ENCODE measurements at places on chromosomes 3 and 15.

GRCh38 chr3:140273542-140274195, 338.7 kb downstream of the CLSTN2 start:
- no peaks in the 10 kb centered on the region for H3K36me3 ChIP-seq
- no peak for DNase-seq
- no peak overlapping the region for H3K27ac ChIP-seq

DNA sequence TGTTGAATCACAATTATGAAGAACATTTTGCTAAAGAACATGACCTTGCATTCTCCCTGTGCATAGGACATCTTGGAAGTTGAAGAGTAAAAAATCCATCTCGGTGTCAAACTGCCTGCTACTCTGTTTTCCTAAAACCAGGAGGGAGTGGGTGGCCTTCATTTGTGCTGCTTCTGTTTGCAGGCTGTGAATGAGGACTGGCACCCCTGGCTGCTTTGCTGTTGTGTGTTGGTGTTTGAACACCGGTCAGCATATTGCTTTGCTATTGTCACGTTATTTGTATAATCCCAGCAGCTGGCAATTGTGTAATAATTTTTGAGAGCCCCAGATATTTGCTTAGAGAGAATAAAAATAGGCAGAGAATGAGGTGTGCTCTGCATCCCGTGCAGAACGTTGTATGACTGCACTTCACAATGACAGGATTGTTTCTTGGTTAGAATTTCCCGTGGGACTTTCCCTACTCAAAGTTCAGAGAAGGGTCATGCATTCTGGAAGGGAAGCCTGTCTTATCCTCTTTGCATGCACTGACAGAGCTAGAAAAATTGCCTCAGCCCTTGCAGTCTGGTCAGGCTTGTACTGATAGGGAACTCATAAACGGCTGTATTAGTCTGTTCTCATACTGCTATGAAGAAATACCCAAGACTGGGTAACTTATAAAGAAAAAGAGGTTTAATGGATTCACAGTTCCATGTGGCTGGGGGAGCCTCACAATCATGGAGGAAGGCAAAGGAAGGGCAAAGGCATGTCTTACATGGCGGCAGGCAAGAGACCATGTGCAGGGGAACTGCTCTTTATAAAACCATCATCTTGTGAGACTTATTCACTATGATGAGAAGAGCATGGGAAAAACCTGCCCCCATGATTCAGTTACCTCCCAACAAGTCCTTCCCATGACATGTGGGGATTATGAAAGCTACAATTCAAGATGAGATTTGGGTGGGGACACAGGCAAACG, 16.3 kb downstream of the SV2B start:
- H3K4me1 ChIP-seq: peaks cover 3% of the 10 kb centered on the region
- H3K27ac ChIP-seq: no peak overlapping the region
- H3K27me3 ChIP-seq: peaks cover 61% of the 10 kb centered on the region
- no peak overlapping the region for H3K4me3 ChIP-seq
- no peak for DNase-seq
- no peaks in the 10 kb centered on the region for H3K36me3 ChIP-seq

DNA sequence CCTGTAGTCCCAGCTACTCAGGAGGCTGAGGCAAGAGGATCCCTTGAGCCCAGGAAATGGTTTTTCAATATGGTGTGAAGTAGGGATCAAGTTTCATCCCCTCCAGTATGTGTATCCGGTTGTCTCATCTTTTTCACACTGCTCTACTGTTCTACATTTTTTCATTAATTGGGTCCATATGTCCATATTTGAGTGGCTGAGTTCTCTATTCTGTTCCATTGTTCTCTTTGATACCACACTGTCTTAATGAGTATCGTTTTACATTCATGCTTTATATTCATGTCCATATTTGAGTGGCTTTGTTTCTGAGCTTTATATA, 81.6 kb upstream of the LRRFIP2 start:
- no peak overlapping the region for H3K4me3 ChIP-seq
- peaks cover 66% of the 10 kb centered on the region for H3K36me3 ChIP-seq
- no peaks in the 10 kb centered on the region for H3K27me3 ChIP-seq
- peaks cover 40% of the 10 kb centered on the region for H3K4me1 ChIP-seq
- H3K27ac ChIP-seq: no peak overlapping the region

DNA sequence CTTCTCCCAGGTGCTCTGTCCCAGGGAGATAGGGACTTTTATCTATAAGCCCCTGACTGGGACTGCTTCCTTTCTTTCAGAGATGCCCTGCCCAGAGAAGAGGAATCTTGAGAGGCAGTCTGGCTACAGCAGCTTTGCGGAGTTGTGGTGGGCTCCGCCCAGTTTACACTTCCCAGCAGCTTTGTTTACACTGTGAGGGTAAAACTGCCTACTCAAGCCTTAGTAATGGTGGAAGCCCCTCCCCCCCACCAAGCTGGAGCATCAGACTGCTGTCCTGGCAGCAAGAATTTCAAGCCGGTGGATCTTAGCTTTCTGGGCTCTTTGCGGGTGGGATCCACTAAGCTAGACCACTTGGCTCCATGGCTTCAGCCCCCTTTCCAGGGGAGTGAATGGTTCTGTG, 253.8 kb upstream of the ARL6 start:
- no peaks in the 10 kb centered on the region for H3K4me1 ChIP-seq
- H3K36me3 ChIP-seq: no peaks in the 10 kb centered on the region
- H3K27ac ChIP-seq: no peak overlapping the region
- no peaks in the 10 kb centered on the region for H3K27me3 ChIP-seq
- no peak for DNase-seq

GRCh38 chr3:31981206-31982181, at the start of the genes OSBPL10 and ZNF860:
Gene OSBPL10, minus strand, starts transcription at chr3:31981262. Its CDS starts 83 bp downstream, at chr3:31981179.
Gene ZNF860, plus strand, starts transcription at chr3:31981750. Its CDS starts 7,330 bp downstream, at chr3:31989080.
- H3K27me3 ChIP-seq: peaks cover 66% of the 10 kb centered on the region
- H3K36me3 ChIP-seq: no peaks in the 10 kb centered on the region
- H3K4me1 ChIP-seq: peaks cover 30% of the 10 kb centered on the region
- DNase-seq: peak; percentile 57
- H3K27ac ChIP-seq: peak within 1 kb of the TSS; percentile 51

GRCh38 chr3:42411429-42411828, 1.0 kb upstream of the LYZL4 start:
- DNase-seq: no peak
- H3K27ac ChIP-seq: no peak overlapping the region
- no peaks in the 10 kb centered on the region for H3K4me1 ChIP-seq
- H3K36me3 ChIP-seq: no peaks in the 10 kb centered on the region
- no peak overlapping the region for H3K4me3 ChIP-seq

Measured in activated T-cell treated with anti-CD3 and anti-CD28 coated beads, Interleukin-2, amount 50 U/mL, for 24 hours (primary cell).